ENCODE measurements at places on chromosomes 6 and 20. TPM values are rescaled to one million over a fixed set of nuclear protein-coding genes. Genes with fewer than 3 reads are reported as not detected.

- DNase-seq: no peak
Observed at GRCh38 chr6:146441907-146442306, 101.7 kb upstream of the RAB32 start.

Gene NKX2-4
- polyA plus RNA-seq: not detected

DNA sequence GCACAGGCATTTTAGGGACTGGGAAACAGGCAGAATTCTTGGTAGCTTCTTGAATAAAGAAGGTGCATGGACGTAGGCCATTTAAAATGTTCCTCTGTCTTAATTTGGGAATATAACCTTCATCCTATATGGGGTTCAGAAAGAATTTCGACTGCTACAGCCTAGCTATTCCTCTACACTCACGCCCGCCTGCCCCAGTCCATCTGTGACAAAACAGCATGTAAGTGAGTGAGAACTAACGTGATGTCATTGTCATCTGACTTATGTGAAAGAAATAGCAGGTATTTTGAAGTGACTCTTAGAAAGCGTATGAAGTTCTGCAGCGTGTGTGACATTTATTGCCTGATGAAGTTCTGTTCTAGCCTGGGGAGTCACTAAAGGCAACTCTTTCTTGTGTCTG lies 52.2 kb upstream of the SLC22A1 start:
- no peak for DNase-seq

Gene C4A
- 1.4 TPM for polyA plus RNA-seq

Gene NRSN1
- polyA plus RNA-seq: not detected

Gene NFKBIE
- 6.5 TPM for polyA plus RNA-seq

- DNase-seq: no peak
Observed at GRCh38 chr6:29504961-29505360, 17.2 kb upstream of the MAS1L start.

Gene SCGN
- polyA plus RNA-seq: not detected

Gene BEND6
- 1.0 TPM for polyA plus RNA-seq

GRCh38 chr6:159700970-159701369 lies 7.9 kb upstream of the SOD2 start:
- no peak for DNase-seq

GRCh38 chr6:130593948-130594347 lies 228.1 kb downstream of the TMEM200A start:
- no peak for DNase-seq

Gene LRP11
- polyA plus RNA-seq: 26.4 TPM

Data from keratinocyte (primary cell).